ENCODE measurements at places on chromosomes 7 and 10.

GRCh38 chr7:134899729-134900128 is 86.6 kb upstream of the AGBL3 start:
- no peak for DNase-seq

DNA sequence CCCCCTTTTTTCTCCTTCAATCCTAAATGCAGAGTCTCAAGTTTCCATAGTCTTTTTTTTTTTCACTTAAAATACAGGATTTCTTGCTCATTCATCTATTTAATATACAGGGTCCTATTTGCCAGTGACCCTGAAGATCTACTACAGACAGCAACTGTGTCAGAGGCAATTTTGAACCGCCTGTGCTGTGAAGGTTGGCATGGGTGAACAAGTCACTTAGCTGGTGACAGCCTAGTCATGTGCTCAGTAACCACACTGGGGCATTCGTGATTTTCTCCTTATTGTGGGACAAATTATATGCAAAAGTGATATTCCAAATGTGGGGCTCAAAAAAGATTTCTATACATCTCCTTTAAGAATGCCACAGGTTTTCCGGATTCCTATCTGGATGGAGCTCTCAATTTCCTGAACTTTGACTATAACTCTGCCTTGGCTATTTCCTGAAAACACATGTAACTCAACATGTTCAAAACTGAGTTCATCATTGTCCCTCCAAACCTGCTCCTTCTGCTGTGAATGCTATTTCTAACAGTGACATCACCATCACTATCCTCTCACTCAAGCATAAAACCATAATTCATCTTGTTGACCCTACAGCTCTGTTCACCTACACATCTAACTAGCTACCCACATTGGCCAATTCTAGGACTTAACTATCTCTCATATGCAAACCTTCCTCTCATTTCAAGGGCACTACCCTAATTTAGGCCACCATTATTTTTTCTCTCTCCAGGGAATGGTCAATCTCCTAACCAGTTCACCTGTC is 36.7 kb downstream of the CDK6 start:
- DNase-seq: no peak

GRCh38 chr10:11846542-11846941 is 23.4 kb downstream of the PROSER2 start:
- no peak for DNase-seq

DNA sequence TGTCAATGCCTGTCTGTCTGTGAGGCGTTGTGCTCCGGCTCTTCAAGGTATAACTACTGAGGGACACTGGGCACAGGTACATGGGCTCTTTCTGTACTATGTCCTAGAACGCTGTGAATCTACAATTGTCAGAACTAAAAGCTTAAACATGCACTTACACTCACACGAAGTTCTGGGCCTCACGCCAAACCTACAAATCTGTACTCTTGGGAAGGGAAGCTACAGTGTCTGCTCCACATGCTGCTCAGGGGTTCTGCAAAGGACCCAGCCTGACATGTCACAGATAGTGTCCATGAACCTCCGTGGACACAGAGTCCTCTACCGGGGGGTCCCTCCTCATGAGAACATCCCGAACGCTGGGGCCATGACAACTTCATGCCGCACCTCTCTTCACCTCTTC is 268.7 kb downstream of the WDR37 start:
- DNase-seq: no peak

DNA sequence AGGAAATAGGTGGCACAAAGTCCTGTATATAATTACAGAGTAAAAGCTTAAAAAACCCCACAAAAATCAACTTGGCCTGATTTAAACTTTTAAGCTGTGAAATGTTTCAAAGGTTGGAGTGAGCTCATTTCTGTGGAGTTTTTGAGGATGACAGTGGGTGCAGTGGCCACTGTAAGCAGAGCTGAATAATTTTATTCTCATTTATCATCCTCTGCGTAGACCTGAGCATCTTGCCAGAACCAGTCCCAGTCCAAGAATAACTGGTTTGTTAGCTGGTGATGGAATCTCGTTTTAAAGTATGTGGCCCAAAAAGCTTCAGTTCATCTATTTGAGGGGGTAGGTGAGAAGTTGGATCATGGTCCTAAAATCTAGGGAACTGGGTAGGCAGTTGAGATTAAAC is 4.4 kb downstream of the BMPER start:
- DNase-seq: no peak

GRCh38 chr7:142542942-142543341 is 206.3 kb upstream of the PRSS1 start:
- DNase-seq: no peak

GRCh38 chr10:11282156-11282555 is 264.5 kb downstream of the CELF2 start:
- no peak for DNase-seq

DNA sequence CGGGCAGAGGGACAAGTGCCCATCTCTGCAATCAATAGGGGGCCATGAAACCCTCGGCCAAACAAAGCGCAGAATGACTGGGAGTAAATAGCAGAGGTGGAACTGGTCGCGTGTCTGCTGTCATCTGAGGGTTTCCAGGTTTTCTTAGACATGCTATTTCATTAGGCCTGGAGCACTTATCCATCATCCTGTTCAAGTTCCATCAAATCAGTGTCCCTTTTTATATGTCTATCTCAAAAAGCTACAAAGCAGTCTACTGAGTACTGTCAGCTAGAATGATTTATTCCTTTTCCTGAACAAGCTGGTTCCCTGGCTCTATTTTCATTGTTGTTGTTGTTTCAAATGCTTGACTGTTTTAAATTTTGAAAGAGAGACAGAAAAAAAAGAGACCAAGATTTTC is 590.5 kb downstream of the PARD3 start:
- DNase-seq: no peak

DNA sequence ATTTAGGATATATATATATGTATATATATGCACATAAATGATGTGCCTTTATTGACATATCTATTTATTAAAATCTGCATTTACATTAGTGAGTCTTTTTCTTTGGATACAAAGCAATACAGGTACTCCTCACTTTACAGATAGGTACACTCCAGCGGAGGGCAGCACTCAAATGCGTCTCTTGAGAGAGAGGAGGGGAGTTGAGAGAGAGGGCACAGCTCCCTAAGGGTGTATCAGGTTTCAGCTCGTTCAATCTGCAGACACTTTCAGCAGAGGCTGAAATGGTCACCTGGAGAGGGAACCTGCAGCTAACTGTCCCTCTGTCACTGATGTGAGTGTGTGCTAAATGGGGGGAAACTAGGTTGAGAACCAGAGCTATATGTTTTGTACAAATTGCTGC is 21.5 kb downstream of the C10orf53 start:
- no peak for DNase-seq
